Left cardiac atrium (tissue), 4 donors: ENCODE measurements at places on chromosomes 2 and 18. TPM values are rescaled to one million over a fixed set of nuclear protein-coding genes. Genes with fewer than 3 reads are reported as not detected.

Gene GALR1
- 0.06 TPM for total RNA-seq

GRCh38 chr2:16217291-16217690 is 276.9 kb downstream of the MYCN start:
- no peak for DNase-seq

GRCh38 chr2:43059183-43059897 is 167.1 kb downstream of the ZFP36L2 start:
- DNase-seq = peak; percentile 82

- no peak for DNase-seq
Observed at GRCh38 chr2:224596289-224596688, 11.1 kb upstream of the CUL3 start.

DNA sequence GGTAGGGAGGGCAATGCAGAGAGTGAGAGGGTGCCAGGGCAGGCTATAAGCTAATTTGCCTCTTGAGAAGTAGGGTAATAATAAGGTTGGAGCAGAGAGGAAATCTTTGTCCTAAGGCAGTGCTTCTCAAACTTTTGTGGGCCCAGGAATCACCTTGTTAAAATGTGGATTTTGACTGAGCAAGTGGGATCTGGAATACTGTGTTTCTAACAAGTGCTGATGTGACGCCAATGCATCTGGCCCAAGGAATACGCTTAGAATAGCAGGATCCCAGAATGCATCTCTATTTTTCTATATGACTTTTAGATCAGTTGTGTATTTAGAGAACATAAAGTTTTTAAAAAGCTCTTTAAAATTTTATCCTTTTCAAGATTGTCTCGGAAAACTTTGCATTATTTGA is 29.7 kb upstream of the GTF2A1L start:
- no peak for DNase-seq
